ENCODE measurements at places on chromosomes 13 and 19. TPM values are rescaled to one million over a fixed set of nuclear protein-coding genes. Genes with fewer than 3 reads are reported as not detected.

DNA sequence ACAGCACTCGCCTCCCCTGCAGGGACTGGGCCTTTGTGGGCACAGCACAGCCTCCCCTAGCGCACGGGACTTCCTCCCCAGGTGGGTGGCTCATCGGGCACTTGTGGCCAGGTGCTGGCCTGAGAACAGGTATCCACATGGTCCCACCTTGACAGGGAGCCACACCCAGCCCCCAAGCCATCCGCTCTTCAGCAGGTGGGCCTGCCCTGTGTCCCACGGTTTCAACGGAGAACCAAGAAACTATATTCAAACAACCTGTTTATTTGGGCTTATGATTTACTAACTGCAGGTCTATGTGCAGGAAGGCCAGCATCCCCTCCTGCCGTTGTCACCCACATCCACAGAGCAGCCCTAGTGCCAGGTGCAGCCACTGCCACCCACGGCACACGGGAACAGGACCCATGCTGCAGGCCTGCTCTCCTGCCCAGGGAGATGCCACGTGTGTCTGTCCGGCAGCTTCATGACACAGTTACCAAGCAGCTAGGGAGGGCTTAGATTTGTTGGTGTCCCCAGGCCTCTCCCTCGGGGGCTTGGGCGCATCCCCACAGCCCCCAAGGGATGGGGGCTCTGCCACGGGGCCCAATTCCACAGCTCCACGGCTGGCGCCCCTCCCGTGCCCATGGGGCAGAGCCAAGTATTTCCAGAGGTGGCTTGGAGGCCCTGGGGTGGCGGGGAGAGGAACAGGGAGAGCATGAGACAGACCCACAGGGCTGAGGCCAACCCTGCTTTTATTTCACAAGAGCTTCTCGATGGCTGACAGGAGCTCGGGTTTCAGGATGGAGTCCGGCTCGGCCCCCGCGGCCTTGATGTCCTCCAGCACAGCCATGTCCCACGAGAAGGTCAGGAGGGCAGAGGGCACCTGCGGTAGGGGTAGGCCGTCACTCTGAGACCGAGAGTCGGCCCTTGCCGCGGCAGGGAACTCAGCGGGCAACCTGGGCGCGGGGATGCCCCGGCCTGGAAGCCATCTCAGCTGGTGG lies 12.5 kb downstream of the UBXN6 start:
- H3K27ac ChIP-seq = no peak overlapping the region
- peaks cover 31% of the 10 kb centered on the region for H3K36me3 ChIP-seq
- no peak for DNase-seq
- H3K4me1 ChIP-seq = no peaks in the 10 kb centered on the region
- no peaks in the 10 kb centered on the region for H3K27me3 ChIP-seq

DNA sequence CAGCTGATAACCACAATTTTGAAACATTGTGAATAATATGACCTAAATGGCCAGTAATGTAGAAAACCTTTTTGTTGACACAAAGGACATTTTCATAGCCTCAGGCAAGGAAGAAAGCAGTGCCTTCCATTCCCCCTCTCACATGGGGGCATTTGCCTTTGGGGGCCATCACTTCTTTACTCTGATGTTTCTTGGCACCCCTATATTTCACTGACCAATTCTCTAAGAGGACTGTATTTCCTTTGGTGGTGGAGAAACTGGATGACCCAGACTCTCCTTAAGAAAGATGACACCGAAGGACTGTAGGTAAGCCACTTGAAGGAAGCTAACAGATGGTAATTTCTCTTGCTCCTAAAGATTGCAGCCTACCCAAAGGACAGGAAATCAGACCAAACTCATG lies 254.6 kb downstream of the DCLK1 start:
- no peaks in the 10 kb centered on the region for H3K36me3 ChIP-seq
- peaks cover 10% of the 10 kb centered on the region for H3K27me3 ChIP-seq
- DNase-seq = no peak
- H3K27ac ChIP-seq = no peak overlapping the region
- H3K4me1 ChIP-seq = peaks cover 8% of the 10 kb centered on the region

DNA sequence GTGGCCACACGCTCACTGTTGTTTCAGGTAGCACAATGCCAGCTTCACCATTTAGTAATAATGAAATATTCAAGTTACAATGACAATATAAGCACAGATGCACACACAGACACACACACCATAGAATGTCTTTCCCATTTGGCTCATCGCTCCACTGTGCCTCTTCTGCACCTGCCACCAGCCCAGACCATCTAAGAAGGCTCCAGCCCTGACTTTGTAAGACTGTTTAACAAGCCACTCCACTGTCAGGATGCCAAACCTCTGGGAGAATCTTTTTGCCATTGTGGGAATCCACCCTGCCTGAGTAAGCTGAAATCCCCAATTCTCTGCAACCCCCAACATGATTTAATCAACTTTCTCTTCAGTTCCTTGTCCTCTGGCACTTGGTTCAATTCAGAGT lies 60.6 kb downstream of the LHFPL6 start:
- H3K4me3 ChIP-seq = no peak overlapping the region
- no peak overlapping the region for H3K27ac ChIP-seq
- H3K4me1 ChIP-seq = no peaks in the 10 kb centered on the region

DNA sequence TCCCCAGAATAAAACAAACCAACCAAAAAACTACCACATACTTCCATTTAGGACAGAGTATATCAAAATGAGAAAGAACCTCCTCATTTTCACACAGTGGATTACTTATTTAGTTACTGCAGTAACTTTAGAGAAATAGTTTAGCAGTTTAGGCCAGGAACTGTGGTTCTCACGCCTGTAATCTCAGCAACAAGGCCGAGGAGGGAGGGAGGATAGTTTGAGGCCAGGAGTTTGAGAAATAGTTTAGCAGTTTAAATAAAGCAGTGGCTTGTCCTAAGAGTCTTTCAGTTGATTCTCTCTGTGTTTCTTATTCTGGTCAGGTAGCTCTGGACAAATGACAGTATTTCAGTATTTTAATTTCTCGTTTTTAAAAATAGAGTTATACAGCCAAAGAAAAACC lies 9.4 kb downstream of the HMGB1 start:
- H3K27ac ChIP-seq = no peak overlapping the region
- H3K4me3 ChIP-seq = no peak overlapping the region
- no peaks in the 10 kb centered on the region for H3K27me3 ChIP-seq
- H3K36me3 ChIP-seq = peaks cover 12% of the 10 kb centered on the region
- DNase-seq = no peak

DNA sequence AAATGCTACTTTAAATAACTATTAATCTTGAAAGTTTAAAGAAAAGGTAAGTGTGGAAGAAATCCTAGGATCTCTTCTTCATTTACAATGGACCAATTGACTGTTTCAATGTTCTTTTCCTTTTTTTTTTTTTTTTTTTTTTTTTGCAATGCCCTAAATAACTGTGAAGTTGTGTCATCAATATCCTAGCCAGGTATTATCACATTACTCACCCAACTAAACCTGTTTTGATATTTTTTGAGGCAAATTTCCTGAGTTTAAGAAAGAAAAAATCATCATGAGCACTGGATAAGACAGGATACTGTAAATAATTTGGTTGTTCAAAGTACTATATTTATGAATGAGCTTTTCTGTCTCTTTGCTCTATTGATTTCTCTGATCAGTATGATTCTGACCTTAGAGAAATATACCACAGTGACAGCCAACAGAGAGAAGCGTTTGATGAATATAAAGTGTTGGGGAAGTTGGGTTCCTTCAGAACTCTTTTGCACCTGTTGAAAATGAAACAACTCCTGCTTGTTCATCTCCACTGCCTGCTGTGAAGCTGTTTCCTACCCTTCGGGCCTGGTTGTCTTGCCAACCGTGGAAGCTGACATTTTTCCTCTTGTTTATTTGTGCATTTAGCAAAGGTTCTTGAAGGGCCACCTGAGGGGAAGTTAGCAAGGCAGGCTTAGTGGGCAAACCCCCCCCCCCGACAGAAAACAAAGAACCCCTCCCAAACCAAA lies 1220.5 kb upstream of the SLC10A2 start:
- DNase-seq = no peak
- H3K4me1 ChIP-seq = peaks cover 7% of the 10 kb centered on the region
- H3K4me3 ChIP-seq = no peak overlapping the region
- H3K36me3 ChIP-seq = no peaks in the 10 kb centered on the region
- no peaks in the 10 kb centered on the region for H3K27me3 ChIP-seq
- H3K27ac ChIP-seq = no peak overlapping the region

DNA sequence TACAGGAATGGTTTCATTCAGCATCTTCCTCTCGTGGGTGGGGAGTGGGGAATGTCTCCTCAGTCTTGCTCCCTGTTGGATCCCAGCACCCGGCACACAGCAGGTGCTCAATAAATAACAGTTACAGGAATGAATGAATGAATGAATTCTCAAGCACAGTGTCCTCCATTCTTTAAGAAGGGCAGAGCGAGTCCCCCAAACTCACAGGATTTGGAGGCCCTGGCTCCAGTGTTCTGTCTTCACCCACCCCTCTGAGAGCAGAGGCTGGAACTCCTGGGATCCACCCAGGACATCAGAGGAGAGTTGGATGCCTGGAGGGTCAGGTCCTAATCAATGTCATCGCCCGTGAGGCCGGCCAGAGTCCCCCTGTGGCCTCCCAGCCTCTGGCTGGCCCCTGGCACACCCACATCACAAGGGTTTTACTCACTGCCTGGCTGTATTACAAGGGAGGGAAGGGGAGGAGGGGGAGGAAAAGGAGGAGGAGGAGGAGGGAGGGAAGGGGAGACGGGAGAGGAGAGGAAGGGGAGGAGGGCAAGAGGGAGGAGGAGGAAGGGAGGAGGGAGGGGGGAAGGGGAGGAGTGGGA lies 8.7 kb upstream of the CREB3L3 start:
- H3K27me3 ChIP-seq = no peaks in the 10 kb centered on the region
- peak; percentile 35 for DNase-seq
- no peaks in the 10 kb centered on the region for H3K4me1 ChIP-seq
- peaks cover 6% of the 10 kb centered on the region for H3K36me3 ChIP-seq
- H3K27ac ChIP-seq = no peak overlapping the region

GRCh38 chr13:100529666-100530377 lies 58.8 kb downstream of the GGACT start:
- H3K27ac ChIP-seq = no peak overlapping the region
- no peaks in the 10 kb centered on the region for H3K4me1 ChIP-seq
- DNase-seq = no peak
- no peak overlapping the region for H3K4me3 ChIP-seq
- H3K36me3 ChIP-seq = no peaks in the 10 kb centered on the region

DNA sequence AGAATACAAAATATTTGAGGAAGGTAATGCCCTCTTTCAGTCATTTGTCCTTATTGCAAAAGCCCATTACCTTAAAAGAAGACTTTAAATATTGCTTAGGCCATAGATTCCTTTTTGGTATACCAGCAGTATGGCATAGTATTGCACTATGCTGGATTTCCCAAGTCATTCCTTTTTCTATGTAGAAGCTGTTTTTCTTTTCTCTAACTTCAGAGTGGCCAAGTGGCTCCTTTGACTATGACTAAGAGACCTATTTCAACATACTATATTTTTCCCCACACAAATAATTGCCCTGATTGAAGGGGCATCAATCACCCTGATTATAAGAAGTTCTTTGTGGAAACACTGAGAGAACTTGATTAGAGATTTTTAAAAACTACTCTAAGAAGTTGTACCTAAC lies 68.6 kb downstream of the UFM1 start:
- no peak for DNase-seq
- no peaks in the 10 kb centered on the region for H3K36me3 ChIP-seq
- no peaks in the 10 kb centered on the region for H3K27me3 ChIP-seq
- H3K27ac ChIP-seq = no peak overlapping the region
- H3K4me1 ChIP-seq = no peaks in the 10 kb centered on the region

DNA sequence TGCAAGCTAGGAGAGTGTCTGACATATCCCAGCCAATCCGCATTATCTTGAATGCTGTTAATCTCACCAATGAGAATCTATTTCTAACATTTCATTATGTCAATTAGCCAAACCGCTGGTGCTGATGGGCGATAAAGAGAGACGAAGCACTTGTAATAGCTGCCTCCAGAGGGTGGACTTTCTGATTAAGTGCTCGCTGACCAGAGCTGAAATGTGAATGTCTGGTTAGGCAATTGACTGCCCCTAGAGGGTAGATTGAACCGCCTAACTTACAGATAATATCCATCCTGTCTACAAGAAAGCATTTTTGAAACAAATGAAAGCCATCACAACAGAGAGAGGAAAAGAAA lies 552 bp upstream of the GRWD1 start:
- H3K27me3 ChIP-seq = peaks cover 39% of the 10 kb centered on the region
- peaks cover 16% of the 10 kb centered on the region for H3K4me1 ChIP-seq
- peak overlapping the region; percentile 99 for H3K4me3 ChIP-seq
- H3K27ac ChIP-seq = peak overlapping the region; percentile 97
- peak; percentile 70 for DNase-seq

GRCh38 chr13:30395192-30396158 lies 26.8 kb upstream of the UBE2L5 start:
- peak; percentile 72 for DNase-seq
- H3K27me3 ChIP-seq = no peaks in the 10 kb centered on the region
- H3K4me3 ChIP-seq = peak overlapping the region; percentile 86
- peaks cover 14% of the 10 kb centered on the region for H3K36me3 ChIP-seq
- peaks cover 17% of the 10 kb centered on the region for H3K4me1 ChIP-seq
- H3K27ac ChIP-seq = peak overlapping the region; percentile 96

DNA sequence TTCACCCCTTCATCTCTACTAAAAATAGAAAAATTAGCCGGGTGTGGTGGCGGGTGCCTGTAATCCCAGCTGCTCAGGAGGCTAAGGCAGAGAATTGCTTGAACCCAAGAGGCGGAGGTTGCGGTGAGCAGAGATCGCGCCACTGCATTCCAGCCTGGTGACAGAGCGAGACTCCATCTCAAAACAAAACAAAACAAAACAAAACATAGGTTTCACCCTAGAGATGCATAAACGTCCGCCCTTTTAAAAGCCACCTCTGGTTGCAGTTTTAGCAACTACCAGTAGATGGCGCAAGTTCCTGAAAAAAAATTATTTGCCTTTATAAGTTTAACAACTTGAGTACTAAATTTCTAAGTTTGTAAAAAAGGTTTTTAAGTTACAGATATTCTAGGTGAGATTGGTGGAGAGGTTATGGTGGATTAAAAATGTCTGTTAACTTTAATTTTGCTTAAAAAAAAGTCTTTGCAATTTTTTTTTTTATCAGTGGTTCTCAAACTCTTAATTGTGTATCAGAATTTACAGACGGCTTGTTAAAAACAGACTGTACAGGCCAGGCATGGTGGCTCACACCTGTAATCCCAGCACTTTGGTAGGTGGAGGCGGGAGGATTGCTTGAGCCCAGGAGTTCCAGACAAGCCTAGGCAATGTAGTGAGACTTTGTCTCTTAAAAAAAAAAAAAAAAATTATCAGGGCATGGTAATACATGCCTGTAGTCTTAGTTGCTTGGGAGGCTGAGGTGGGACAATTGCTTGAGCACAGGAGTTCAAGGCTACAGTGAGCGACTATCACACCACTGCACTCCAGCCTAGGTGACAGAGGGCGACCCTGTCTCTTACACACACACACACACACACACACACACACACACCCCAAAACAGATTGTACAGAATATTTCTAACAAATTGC lies 42.1 kb downstream of the NAA16 start:
- no peaks in the 10 kb centered on the region for H3K27me3 ChIP-seq
- H3K4me3 ChIP-seq = no peak overlapping the region
- DNase-seq = peak; percentile 24
- H3K36me3 ChIP-seq = peaks cover 19% of the 10 kb centered on the region

Gene KIR2DL4
- not detected for total RNA-seq

Gene SHISA7
- total RNA-seq = not detected

Gene AZU1
- total RNA-seq = not detected

Gene C19orf38
- total RNA-seq = not detected

Gene TMEM59L
- total RNA-seq = not detected

Gene ZNF160
- total RNA-seq = 7.8 TPM

Gene ATP8A2
- 0.05 TPM for total RNA-seq

Measured in Calu3 (cell line).